ENCODE measurements at places on chromosomes 12 and 14.

- no peak for DNase-seq
Observed at GRCh38 chr12:124379938-124380754, 85.3 kb downstream of the RFLNA start.

DNA sequence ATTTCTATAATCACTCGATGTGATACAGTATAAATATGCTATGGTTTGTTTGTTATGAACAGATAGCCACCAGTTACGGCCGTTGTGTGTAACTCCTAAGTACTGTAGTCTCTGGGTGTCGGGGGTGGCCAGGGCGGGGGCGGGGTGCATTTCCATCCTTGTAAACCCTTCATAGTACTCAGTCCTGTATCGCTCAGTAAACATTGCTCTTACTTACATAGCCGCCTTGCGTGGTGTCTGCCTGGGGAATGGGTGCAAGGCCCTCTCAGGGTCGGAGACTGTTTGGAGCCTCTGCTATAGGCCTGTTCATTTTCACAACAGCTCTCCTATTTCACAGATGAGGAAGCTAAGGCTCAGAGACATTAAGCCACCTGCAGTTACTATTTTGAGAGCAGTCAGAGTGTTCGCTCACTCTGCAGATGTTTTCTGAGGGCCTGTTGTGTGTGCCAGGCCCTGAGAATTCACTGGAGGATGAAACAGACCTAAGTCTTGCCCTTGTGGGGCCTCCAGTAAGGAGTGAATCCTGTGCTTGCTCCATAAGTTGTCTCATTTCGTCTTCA is 42.5 kb downstream of the JDP2 start:
- no peak for DNase-seq

GRCh38 chr14:51318813-51319597 is 79.0 kb downstream of the TMX1 start:
- no peak for DNase-seq

DNA sequence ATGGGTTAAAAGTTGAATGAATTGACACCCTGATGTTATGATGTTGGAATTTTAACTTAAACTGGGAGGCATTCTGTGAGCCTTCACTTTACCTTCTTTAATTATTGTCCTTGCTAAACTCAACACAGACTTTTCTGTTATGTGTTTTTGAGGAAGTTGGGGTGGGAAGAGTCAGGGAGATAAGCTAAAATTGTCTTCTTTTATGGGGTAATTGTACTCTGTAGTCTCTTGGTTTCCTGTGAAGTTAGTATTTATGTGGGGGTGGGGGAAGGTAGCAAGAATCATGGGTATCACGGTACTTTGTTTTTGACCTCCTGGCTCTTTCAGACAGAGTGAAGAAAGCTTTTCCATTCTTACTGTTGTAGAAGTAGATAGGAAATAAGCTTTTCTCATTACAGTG is 32.9 kb downstream of the RAB21 start:
- DNase-seq, result no peak

DNA sequence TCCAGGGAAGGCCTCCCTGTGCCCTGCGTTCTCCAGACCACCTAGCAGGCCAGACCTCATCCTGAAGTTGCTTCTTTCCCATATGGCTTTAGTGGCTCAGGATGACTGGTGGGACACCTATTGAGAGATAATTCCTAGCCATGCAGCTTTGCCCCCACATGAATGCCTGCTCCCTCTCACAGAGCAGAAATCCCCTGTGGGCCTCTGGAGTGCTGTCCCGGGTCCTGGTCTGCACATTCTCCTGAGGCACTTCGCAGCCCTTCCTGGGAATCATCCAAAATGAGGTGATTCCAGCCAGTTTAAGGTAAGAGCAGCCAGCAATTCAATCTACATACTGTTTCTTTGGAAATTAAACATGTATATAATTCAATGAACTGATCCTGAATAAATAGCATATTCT is 135.9 kb downstream of the GPR65 start:
- no peak for DNase-seq

DNA sequence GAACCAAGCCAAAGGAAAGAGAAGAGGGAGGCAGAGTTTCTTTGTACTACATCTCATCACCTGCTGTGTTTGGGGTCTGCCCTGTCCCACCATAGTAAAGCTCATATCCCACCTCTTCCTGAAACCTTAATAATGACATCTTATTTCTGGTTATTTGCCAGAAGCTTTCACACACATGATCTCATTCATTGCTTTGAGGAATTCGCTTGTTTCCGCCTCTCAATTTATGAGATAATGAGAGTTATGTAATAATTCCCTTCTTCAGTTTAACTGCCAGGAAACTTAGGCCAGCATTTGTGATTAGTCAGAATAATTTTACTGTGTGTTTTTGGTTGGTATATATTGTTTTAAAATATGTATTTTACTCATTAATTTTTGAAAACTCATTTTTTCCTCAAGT is 205.2 kb downstream of the CACNA1C start:
- DNase-seq, result no peak

DNA sequence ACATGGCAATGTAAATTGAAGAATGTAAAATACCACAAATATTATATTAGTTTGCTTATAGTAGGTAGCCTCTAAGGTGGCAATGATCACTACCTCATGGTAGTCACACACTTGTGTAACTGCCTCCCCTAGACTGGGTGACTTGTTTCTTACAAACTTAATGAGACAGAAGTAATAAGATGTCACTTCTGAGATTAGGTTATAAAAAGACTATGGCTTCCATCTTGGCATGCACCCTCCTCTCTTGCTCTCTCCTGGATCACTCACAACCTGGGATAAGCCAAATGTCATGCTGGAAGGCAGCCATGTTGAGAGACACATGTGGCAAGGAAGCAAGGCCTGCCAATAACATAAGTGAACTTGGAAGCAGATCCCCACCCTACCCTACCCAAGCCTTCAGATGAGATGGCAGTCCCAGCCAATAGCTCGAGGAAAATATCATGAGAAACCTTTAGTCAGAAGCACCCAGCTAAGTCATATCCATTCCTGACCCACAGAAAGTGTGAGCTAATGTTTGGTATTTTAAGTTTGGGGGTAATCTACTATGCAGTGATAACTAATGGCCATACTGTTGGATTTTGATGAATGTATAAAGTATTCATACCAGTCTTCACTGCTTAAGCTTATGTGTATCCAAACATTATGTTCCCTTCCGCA is 43.3 kb downstream of the PPP1R12A start:
- no peak for DNase-seq

DNA sequence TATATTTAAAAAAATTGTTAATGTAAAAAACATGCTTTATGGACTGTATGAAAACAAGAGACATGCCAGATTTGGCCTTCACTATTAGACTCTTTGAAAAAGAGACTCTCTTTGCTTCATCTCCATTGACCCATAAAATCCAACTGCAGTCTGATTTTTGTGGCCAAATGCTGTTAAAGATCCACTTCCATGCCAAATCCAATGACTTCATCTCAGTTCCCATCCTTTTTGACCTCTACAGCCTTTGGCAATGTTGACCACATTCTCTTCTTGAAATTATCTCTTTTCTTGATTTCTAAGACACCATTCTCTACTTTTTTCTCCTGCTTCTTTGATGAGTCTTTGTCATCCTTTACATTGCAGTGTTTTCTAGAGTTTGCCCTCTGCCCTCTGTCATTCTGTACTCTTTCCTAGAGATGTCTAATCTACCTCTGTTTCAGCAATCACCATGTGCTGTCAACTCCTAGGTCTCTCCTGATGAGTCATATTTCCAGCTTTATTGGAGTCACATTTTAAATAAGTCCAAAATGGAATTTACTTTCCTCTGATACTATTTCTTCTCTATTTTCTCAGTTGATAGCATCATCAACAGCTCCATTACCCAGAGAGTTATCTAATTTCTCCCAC is 2.4 kb downstream of the TMPRSS12 start:
- no peak for DNase-seq

- no peak for DNase-seq
Observed at GRCh38 chr14:66288511-66288910, 197.7 kb upstream of the CCDC196 start.

GRCh38 chr12:76024942-76025600 is 6.5 kb downstream of the PHLDA1 start:
- DNase-seq, result no peak

GRCh38 chr14:68036202-68036601 is 216.6 kb downstream of the RAD51B start:
- DNase-seq, result no peak

DNA sequence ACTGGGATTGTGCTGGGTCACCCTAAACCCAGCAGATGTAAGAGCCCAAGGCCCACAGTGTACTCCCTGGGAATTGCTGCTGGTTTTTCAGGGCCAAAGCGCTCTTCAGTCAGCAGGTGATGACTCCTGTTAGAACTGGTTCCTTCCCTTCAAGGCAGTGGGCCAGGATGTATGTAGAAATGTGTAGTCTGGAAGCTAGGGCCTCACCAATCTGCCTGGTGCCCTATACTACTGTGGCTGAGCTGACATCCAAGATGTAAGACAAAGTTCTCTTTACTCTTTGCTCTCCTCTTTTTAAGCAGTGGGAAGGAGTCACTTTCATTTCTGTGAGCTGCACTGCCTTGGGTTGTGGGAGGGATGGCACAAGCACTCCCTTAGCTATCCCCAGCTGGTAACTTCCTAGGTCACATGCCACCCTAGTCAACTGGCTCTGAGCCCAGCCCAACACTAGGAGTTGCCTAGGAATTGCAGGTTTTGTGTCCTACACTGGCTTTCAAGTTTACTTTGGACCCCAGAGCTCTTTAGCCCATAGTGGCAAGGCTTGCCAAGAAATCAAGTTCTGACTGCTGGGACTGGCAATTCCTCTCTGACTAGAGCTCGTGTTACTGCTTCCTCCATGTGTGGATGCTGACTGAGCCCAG is 249.2 kb downstream of the C12orf50 start:
- peak; percentile 36 for DNase-seq

DNA sequence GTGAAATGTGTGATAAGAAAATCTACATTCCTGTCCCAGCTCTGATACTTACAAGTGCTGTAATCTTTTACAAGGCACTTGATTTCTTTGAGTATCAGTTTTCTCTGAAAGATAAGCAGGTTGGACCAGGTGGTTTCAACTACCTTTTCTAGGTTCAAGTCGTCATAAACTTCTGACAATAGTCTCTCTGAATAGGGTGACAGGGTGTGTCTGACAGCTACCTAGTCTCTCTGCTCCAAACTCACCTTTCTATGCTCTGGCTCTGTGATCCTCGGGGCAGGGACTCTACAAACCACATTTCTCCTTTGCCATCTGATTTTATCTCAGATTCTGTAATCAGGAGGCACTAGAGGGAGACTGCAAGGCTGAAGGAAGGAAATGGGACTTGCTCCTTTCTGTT is 137.7 kb upstream of the SYT1 start:
- DNase-seq, result no peak

- no peak for DNase-seq
Observed at GRCh38 chr12:75716291-75717025, 205.0 kb upstream of the KRR1 start.

- DNase-seq, result no peak
Observed at GRCh38 chr12:92553389-92553788, 149.4 kb upstream of the PLEKHG7 start.

- DNase-seq, result no peak
Observed at GRCh38 chr14:22791301-22791700, 23.9 kb downstream of the SLC7A7 start.

GRCh38 chr14:67973436-67973835 is 153.9 kb downstream of the RAD51B start:
- no peak for DNase-seq

DNA sequence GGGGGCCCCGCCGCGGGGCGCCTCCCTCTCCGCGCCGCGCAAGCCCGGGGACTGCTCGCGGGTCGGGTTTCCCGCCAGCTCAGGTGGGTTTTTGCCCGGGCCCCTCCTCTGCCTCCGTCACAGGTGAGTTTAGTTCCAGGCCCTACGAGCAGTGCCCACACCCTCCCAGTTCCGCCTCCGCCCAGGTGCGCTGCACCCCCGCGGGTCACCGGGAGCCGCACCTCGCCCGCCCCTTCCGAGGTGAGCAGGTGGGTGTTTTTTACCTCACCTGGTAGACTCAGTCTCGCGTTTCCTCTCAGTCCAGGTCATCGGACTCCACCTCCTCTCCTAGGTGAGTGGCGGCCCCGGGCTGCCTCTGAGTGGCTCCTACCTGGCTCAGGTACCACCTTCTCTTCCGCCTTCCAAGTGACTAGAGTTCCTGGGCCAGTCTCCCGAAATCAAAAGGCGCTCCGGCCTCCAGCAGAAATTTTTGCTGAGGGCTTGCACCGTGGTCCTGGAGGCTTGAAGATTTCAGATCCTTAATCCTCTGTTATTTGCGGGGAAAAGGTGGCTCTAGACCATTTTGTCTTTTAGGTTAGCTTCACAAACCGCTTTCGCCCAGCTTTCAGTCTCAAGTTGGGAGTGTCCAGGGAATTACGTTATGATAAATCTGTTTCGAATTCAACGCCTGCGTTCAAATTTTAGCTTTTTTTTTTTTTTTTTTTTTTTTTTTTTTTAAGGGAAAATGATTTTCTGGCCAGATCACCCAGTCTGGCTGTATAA is at the start of gene TMEM30B:
TSS of gene TMEM30B (minus strand) at position 153 of the 762 bp plus-strand sequence. CDS start 191 bp downstream, outside the sequence.
- no peak for DNase-seq

DNA sequence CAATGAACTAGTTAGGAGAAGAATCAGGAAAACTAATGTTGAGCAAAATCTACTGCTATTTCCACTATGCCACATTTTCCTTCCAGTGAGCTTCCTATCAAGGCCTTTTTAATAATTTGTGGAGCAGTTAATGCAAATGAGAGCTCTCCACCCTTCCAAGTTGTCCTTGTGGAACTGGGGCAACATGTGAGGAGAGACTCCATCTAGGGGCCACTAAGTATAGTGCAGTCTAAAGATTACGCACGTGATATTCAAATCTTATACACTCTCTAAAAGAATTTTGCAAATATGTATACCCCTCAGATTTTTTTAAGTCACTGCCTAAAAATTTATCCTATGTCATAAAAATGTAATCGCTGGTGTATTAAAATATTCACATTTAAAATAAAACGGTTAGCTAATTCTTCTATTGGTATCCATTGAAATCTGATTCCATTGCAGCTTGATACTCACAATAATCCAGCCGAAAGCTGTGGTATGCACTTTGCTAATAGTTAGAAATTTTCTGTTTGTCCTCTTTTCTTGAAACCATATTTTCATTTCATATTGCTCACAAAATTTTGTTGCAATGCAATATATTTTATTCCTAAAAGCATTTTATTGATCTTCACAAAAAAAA is 100.1 kb downstream of the PAH start:
- DNase-seq, result no peak

DNA sequence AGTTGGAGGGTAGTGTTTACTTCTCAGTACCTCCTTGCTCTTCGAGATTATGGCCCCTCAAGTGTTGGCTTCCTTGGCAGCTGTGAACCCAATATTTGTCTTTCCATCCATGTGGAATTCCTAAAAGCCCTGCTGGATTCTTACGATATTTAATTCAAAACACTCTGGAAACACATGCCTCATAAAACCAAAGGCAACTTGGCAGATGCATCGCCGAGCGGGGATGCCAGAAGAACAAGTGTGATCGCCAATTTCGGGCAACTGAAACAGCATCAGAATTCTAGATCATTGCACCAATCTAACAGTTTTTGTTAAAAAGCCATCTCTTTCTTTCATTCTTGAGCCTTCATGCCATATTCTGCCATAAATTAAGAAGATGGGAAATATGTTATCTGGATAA is 934.4 kb downstream of the AACS start:
- no peak for DNase-seq

- no peak for DNase-seq
Observed at GRCh38 chr12:25883026-25883916, 75.2 kb upstream of the RASSF8 start.
